NCI-H748 treated with DMSO at 0.1 percent for 48 hours (cell line): ENCODE measurements at places on chromosomes 6 and 20.

- DNase-seq = no peak
Observed at GRCh38 chr6:74447013-74447412, 751.0 kb downstream of the CD109 start.

GRCh38 chr6:52549428-52549827 lies 27.4 kb downstream of the TRAM2 start:
- no peak for DNase-seq

DNA sequence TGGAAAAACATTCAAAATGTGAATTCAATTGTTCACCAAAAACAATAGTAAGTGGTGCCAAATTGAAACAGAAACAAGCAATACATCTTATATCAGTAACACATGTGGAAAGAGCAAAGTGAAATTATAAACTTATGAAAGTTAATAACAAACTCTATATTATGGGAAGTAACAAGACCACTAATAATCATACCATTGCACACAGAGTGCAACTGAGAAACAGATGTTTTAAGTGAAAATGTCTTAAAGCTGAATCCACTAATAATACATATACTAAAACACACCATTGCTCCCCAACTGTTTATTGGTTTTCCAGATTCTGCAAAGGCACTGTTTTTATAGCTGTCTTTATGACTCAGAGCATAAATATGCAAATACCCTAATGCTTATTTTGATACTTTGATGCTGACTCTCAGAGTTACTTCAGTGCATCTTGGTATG lies 292.3 kb downstream of the RFPL4B start:
- DNase-seq = no peak

- DNase-seq = no peak
Observed at GRCh38 chr20:34604980-34605788, 46.7 kb downstream of the MAP1LC3A start.

DNA sequence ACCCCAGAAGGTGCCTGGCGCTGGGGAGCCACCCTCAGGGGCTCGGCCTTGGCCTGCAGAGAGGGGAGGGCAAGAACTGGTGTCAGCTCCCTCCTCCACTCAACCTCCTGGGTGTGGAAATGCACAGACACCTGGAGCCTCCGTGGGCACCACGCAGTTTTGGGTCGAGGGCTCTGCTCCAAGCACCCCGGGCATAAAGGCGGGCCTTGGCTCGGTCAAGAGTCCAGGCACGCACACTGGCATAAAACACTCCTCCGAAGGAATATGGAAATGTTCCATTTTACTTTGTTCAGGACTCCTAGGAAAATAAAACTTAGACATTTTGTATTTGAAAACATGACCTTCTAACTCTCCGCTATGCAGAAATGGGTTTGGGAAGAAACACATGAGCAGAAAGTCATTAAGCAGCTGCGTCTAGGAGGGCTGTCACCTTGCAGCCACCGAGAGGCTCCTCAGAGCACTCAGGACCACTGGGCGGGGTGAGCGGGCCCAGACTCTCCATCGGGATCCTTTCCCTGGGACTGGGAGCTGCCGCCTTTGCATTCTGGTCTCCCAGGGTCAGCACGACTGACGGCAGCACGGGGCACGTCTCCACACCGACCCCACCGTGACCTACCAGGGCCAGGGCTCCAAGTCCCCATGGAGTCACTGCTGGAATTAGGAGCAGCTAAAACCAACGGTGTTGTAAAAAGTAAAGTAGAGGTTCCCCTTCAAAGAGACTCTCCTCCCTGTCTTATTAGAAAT lies 46.0 kb upstream of the DACT2 start:
- no peak for DNase-seq

GRCh38 chr6:1916334-1917070 lies 306.8 kb downstream of the FOXC1 start:
- DNase-seq = no peak

GRCh38 chr6:134517145-134517658 lies 199.3 kb upstream of the SGK1 start:
- no peak for DNase-seq

- no peak for DNase-seq
Observed at GRCh38 chr20:54506643-54507042, 31.2 kb downstream of the DOK5 start.

- no peak for DNase-seq
Observed at GRCh38 chr6:117206944-117207687, 58.2 kb upstream of the VGLL2 start.
